ENCODE measurements at places on chromosomes 16 and 17.

DNA sequence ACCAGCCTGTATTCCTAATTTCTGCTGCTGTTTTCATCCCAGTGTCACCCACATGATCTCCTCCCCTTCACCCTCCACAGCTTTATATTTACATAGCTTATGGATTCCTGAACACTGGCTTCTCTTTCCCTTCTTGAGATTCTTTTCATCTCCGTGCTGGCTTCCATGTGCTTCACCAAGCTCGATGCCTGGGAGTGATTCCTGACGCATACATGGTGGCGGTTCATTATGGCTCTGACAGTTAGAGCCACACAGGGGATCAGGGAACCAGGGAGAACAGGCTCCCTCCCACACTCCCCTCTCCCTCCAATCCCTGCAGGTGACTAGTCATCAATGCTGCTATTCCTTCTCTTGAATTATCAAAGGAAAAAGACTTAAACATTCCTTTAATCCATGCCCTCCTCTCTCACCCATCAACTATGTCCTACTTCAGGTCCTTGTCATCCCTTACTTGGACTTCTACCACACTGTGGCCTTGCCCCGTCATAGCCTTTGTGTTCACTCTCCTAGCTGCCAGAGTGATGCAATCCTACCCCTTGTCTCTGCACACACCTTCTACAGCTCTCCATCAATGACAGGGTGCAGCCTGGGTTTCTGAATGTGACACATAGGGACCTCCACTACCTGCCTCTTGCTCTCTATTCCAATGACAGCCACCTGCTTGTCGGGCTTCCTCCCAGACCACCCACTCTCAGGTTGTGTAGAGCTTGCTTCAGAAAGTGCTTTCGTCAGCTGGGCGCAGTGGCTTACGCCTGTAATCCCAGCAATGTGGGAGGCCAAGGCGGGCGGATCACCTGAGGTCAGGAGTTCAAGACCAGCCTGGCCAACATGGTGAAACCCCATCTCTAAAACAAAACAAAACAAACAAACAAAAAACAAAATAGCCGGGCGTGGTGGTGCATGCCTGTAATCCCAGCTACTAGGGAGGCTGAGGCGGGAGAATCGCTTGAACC is 43.6 kb downstream of the MYH13 start:
- H3K4me1 ChIP-seq: no peaks in the 10 kb centered on the region
- DNase-seq: no peak
- no peaks in the 10 kb centered on the region for H3K36me3 ChIP-seq
- no peak overlapping the region for H3K4me3 ChIP-seq

DNA sequence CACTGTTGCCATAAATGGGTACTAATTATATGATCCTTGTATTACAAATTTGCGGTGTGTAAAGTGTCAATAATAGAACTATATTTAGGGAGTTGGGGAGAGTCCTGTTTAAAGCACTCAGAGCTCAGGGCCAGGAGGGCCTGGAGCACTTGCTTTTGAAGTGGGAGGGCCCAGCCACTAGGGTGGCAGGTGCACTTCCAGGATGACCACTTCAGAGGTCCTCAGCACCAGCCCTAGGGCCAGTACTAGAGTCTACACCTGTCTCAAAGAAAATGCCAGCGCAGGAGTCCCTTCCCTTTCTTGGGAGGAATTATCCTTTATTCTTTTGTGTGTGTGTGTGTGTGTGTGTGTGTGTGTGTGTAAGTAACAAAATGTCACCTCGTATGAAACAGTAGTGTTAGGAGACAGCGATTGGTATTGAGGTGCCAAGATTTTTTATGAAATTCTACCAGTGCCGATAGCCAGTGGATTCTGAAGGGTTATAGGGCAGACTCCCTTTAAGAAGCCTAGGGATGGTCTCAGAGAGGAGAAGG is 31.9 kb downstream of the MYO18A start:
- no peak for DNase-seq
- H3K27me3 ChIP-seq: no peaks in the 10 kb centered on the region
- peaks cover 63% of the 10 kb centered on the region for H3K4me1 ChIP-seq
- peak overlapping the region; percentile 74 for H3K4me3 ChIP-seq

DNA sequence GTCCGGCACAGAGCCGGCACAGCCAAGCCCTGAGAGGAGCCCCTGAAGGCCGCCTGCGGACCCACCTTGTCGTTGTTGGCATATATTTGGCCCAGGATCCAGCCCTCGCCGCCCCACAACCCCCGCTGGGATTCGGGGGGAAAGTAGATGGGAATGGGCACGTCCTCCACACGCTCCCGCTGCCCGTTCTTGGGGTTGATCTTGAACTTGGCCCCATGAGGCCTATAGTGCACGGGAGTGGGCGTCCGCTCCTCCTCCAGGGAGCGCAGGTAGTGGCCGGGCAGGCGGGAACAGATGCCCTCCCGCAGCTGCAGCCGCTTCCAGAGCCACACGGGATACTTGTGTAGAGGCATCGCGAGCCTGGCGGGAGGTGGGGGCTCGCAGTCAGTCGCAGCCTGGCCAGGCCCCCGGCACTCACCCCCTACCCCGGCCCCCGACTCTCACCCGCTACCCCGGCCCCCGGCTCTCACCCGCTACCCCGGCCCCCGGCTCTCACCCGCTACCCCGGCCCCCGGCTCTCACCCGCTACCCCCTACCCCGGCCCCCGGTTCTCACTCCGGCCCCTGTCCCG is 387 bp downstream of the MRPL28 start:
- peaks cover 7% of the 10 kb centered on the region for H3K36me3 ChIP-seq
- peaks cover 4% of the 10 kb centered on the region for H3K4me1 ChIP-seq
- H3K27ac ChIP-seq: no peak overlapping the region

DNA sequence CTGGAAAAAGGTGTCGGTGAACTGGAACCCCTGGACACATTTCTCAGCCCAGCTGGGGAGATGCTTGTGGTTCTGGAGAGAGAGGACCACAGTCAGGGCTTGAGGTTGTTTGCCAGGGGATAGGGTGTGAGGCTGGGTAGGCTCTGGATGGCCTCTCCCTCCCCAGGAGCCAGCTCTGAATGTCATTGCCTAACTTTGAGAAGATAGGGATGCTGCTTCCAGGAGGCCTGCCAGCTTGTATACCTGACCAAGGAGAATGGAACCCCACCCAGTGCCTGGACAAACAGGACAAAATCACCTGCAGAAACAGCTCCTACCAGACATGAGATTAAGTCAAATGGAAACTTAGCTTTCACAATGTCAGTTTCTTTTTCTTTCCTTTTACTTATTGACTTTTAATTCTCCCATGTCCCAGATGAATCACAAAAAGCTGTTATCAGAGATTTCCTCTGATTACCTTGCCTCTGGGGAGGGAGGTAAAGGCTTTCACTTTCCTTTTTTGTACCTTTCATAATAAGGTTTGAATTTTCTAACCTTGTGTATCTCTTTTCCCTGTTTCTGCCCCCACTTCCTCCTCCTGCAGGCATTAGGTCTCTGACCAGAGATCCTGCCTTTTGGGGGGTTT is 29.8 kb upstream of the PLLP start:
- H3K27me3 ChIP-seq: peaks cover 2% of the 10 kb centered on the region
- H3K27ac ChIP-seq: no peak overlapping the region
- H3K36me3 ChIP-seq: no peaks in the 10 kb centered on the region
- no peak for DNase-seq
- H3K4me3 ChIP-seq: no peak overlapping the region
- H3K4me1 ChIP-seq: peaks cover 16% of the 10 kb centered on the region

DNA sequence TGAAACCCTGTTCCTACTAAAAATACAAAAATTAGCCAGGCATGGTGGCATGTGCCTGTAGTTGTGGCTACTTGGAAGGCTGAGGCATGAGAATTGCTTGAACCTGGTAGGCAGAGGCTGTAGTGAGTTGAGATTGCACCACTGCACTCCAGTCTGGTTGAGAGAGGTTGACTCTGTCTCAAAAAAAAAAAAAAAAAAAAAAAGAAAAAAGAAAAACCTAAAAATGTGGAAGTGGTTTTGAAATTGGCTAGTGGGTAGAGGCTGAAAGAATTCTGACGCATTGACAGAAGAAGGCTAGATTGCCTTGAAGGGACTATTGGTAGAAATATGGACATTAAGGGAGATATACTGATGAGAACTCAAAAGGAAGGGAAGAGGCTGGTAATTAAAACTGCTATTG is 33.6 kb upstream of the CPPED1 start:
- peaks cover 8% of the 10 kb centered on the region for H3K4me1 ChIP-seq
- no peak overlapping the region for H3K27ac ChIP-seq
- H3K27me3 ChIP-seq: peaks cover 2% of the 10 kb centered on the region
- DNase-seq: no peak

DNA sequence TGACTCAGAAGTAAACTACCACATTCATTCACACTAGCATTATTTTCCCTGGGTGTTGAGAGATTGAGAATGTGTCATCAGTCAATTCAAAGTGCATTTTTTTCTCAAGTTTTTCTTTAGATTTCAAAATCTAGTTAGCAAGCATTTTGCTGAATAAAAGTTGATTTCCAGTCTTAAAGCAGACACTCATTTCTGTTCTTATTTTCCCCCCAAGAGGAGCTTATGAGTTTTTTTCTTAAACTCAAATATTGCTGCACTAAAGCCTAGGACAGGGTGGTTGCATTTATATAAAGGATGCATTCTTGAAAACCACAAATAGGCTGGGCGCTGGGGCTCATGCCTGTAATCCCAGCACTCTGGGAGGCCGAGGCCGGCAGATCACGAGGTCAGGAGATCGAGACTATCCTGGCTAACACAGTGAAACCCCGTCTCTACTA is 15.3 kb downstream of the CDH3 start:
- no peak overlapping the region for H3K4me3 ChIP-seq
- H3K36me3 ChIP-seq: no peaks in the 10 kb centered on the region
- no peak for DNase-seq
- peaks cover 2% of the 10 kb centered on the region for H3K27me3 ChIP-seq

- peaks cover 9% of the 10 kb centered on the region for H3K27me3 ChIP-seq
- no peak overlapping the region for H3K27ac ChIP-seq
- H3K4me3 ChIP-seq: no peak overlapping the region
- no peaks in the 10 kb centered on the region for H3K4me1 ChIP-seq
Observed at GRCh38 chr17:20053361-20053964, 44.3 kb downstream of the SPECC1 start.

GRCh38 chr17:58568044-58568799 is 53.8 kb upstream of the MTMR4 start:
- no peaks in the 10 kb centered on the region for H3K36me3 ChIP-seq
- H3K27me3 ChIP-seq: no peaks in the 10 kb centered on the region
- no peak overlapping the region for H3K27ac ChIP-seq
- H3K4me1 ChIP-seq: no peaks in the 10 kb centered on the region

DNA sequence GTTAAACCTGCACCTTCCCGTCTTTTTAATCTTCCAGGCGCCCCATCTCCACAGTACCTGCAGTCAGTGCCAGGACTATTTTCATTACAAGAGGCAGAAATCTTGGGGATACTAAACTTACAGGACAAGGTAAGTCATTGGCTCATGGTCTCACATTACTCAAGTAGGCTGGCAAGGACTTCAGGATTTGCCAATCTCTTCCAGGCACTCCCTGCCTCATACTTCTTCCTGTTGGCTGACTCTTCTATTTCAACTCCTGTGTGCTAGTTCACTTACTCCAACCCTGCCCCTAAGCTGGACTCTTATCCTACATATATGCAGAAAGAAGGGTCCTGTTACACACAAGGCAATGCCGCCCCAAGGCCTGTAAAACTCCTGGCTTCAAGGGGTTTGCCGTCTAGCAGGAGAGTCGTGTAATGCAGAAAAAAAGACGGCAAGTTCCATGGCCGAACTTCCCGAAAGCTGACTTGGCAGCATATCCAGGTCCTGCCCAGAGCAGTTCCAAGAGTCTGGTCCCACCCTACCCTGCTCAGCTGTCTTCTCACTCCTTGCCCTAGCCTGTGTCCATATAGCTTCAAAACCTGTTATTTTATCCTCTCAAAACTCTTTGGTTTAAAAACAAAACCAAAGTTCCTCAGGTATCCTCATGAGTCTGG is 14.8 kb downstream of the ERN1 start:
- peaks cover 68% of the 10 kb centered on the region for H3K4me1 ChIP-seq
- DNase-seq: no peak
- H3K36me3 ChIP-seq: peaks cover 45% of the 10 kb centered on the region
- no peaks in the 10 kb centered on the region for H3K27me3 ChIP-seq

- H3K36me3 ChIP-seq: no peaks in the 10 kb centered on the region
- peaks cover 15% of the 10 kb centered on the region for H3K27me3 ChIP-seq
- no peak for DNase-seq
- no peak overlapping the region for H3K27ac ChIP-seq
Observed at GRCh38 chr16:22890976-22891375, 77.0 kb downstream of the HS3ST2 start.

- no peak overlapping the region for H3K27ac ChIP-seq
- H3K4me1 ChIP-seq: peaks cover 72% of the 10 kb centered on the region
- H3K4me3 ChIP-seq: no peak overlapping the region
- peaks cover 14% of the 10 kb centered on the region for H3K27me3 ChIP-seq
Observed at GRCh38 chr17:34366529-34367107, 3.6 kb upstream of the CCL1 start.

- H3K4me3 ChIP-seq: no peak overlapping the region
- H3K36me3 ChIP-seq: peaks cover 29% of the 10 kb centered on the region
- no peaks in the 10 kb centered on the region for H3K27me3 ChIP-seq
- H3K27ac ChIP-seq: no peak overlapping the region
- H3K4me1 ChIP-seq: peaks cover 6% of the 10 kb centered on the region
Observed at GRCh38 chr17:13978478-13978877, 90.8 kb upstream of the COX10 start.

- H3K27ac ChIP-seq: no peak overlapping the region
- no peaks in the 10 kb centered on the region for H3K36me3 ChIP-seq
- H3K27me3 ChIP-seq: peaks cover 12% of the 10 kb centered on the region
- no peak overlapping the region for H3K4me3 ChIP-seq
Observed at GRCh38 chr16:56109205-56109604, 82.1 kb upstream of the GNAO1 start.

DNA sequence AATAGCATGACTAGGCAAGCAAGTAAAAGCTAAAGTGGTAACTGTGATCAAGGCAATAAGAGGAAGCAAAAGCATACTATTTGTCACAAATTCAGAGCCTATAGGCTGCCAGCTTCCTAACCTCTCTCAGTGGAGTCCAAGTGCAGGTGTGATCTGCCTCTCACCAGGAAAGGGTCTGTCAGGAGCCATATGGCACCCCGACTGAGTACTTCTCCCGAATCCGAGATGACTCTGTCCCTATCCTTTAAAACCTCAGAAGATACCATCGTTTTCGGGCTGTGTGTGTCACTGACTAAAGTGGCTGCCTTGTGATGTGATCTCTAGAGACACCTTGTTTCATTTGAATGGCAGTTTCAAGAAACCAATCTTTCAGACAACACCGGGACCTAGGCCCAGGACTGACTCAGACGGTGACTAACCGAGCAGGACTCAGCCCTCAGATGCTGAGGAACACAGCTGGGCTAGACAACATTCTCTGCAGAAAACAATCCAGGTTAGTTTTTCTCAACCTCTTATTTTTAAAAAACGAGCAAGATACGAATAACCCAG is 63.6 kb downstream of the SMG6 start:
- H3K4me1 ChIP-seq: peaks cover 77% of the 10 kb centered on the region
- peak overlapping the region; percentile 32 for H3K4me3 ChIP-seq
- H3K36me3 ChIP-seq: peaks cover 39% of the 10 kb centered on the region
- peak overlapping the region; percentile 71 for H3K27ac ChIP-seq
- DNase-seq: peak; percentile 55

GRCh38 chr17:59572301-59572924 is 7.0 kb downstream of the DHX40 start:
- peak overlapping the region; percentile 32 for H3K27ac ChIP-seq
- no peaks in the 10 kb centered on the region for H3K27me3 ChIP-seq
- no peak for DNase-seq
- peaks cover 14% of the 10 kb centered on the region for H3K36me3 ChIP-seq

- peaks cover 9% of the 10 kb centered on the region for H3K4me1 ChIP-seq
- no peak for DNase-seq
- H3K27me3 ChIP-seq: peaks cover 13% of the 10 kb centered on the region
- H3K27ac ChIP-seq: no peak overlapping the region
- peaks cover 2% of the 10 kb centered on the region for H3K36me3 ChIP-seq
Observed at GRCh38 chr16:24580665-24581064, 41.3 kb downstream of the RBBP6 start.

Data from activated T-helper 1 cell treated with anti-CD3 and anti-CD28 coated beads, Interleukin-12 subunit alpha, Interleukin-12 subunit beta, Interleukin-2, Interleukin-4 antibody, amounts not matched to agents 30 ng/mL and 10 ng/mL and 1 ng/mL, durations not matched to agents 14 hours and 24 hours and 36 hours (primary cell).